ENCODE measurements at places on chromosomes 2 and 18.

- DNase-seq = no peak
Measured at GRCh38 chr2:27431395-27431794, 3.0 kb downstream of the NRBP1 start.

GRCh38 chr2:157469726-157470125, 25.8 kb upstream of the CYTIP start:
- no peak for DNase-seq

DNA sequence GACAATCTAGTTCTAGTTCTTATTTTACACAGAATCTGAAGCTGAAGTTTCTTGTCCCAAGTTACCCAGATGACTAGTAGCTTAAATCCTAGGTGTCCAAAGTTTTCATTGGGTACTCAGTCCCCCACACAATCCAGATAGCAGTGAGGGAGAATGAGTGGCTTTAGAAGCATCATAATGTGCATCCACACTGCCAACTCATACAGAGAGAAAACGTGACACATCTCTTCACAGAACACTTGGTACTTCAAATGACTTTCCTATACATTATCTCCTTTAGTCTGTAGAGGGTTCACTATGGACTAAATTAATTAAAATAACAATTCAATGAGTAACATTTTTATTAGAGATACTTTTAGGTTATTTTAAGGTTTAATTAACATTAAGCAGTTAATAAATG, 45.2 kb downstream of the STRADB start:
- DNase-seq = no peak

GRCh38 chr2:72361521-72361920, 213.9 kb upstream of the CYP26B1 start:
- DNase-seq = no peak

GRCh38 chr2:85078536-85078935, 54.7 kb upstream of the TCF7L1 start:
- DNase-seq = no peak

- no peak for DNase-seq
Measured at GRCh38 chr2:200159829-200160781, 146.4 kb upstream of the SPATS2L start.

- DNase-seq = no peak
Measured at GRCh38 chr18:25420077-25420825, 68.3 kb upstream of the ZNF521 start.

GRCh38 chr2:60710707-60711106, 45.4 kb upstream of the PAPOLG start:
- peak; percentile 51 for DNase-seq

- no peak for DNase-seq
Measured at GRCh38 chr2:85073033-85073432, 60.2 kb upstream of the TCF7L1 start.

DNA sequence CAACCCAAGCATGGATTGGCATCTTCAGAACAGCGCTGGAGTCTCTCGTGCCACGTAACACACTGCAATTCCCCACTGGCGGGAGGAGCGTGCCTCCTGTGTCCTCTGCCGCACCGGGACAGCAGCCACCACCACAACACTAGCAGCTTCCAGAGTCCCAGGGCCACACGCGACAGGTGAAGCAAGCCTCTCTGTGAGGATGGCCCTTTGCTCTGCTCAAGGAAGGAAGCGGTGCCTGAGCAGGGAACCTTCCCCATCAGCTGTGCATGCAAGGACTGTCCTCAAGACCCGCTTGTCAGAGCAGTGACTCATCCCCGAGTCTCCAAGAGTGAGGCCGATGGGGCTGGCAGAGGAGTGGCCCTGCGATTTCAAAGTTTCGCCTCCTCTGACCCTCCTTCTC, 44.0 kb downstream of the TTC32 start:
- DNase-seq = no peak

- no peak for DNase-seq
Measured at GRCh38 chr18:62460851-62461300, 61.9 kb upstream of the ZCCHC2 start.

GRCh38 chr2:233387225-233387624, 32.9 kb downstream of the DGKD start:
- DNase-seq = no peak

DNA sequence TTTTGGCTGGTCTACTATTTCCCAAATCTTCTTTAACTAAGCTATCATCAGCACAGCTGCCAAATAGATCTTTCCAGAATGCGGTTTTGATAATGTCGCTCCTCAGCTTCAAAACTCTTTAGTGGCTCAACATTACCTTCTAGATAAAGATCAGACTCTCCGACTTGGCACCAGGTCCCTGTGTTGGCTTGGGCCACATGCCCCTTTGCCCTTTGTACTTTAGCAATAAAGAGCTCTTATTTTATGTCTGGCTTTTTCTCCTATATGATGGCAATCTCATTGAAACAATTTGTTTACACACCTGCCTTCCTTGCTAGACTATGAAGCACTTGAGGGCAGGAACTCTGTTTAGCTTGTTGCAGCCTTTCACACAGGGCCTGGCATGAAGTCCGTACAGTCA, 128.9 kb upstream of the GATA6 start:
- no peak for DNase-seq

GRCh38 chr2:85750587-85751575, 2.9 kb upstream of the ATOH8 start:
- peak; percentile 95 for DNase-seq

DNA sequence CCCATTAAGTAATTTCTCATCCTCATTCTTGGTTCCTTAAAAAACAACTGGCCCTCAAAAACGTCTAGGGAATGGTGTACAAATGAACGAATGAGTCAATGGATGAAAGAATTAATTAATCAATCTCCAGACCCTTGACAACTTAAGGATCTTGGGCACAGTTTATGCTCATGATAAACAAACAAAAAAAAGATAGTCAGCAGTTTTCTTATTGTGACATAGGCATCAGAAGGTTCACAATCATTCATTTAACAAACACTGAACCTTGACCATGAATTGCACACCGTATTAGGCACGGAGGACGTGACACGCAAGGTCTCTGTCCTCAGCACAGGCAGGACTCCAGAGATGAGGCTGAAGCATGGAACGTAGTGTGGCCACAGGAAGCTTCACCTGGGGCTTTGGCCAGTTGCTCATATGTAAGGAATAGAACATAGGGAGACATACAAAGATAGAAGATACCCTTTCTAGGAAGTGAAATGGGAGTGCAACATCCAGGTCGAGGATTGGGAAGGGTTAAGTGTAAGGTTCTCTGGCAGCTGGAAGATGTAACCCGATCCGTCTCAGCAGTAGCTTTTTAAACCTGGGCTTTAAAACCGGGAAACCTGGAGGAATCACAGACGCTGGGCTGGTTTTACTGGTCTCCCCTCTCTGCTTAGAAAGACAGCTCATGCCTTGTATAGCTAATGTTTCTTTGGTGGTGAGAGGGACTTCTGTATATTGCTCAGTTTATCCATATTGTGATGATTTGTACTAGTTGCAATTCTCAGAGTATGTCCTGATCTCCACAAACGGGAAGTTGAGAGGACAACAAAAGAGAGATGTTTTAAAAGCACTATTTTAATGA, 8.9 kb upstream of the LTBP1 start:
- no peak for DNase-seq

- no peak for DNase-seq
Measured at GRCh38 chr18:10400534-10401307, 53.7 kb upstream of the APCDD1 start.

DNA sequence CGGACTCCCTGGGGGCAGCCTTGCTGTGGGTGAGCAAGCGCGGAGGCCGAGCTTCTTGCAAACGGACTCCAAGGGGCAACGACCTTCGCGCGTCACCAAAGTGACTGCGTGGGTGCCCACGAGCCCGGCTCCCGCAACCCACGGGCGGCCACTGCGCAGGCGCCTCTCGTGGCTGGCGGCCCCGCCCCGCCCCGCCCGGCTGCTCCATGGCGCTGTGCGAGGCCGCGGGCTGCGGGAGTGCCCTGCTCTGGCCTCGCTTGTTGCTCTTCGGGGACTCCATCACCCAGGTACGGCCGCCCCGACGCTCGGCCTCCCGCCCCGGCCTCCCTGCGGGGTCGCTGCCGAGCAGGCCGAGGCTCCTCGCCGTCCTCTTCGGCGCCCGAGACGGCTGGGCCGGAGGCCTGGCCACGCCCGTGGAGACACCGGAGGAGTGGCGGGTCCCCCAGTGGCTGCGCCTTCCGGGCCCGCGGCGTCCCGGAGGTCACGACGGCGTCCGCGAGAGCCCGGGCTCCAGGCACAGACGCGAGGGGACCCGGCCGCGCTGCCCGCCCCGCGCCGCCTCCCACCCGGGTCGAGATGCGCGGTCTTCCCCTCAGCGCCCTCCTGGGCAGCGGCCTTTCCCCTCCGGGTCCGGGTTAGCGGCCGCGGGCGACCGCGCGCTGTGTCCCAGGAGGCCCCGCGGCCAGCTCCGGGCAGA, at the start of gene IAH1:
Gene IAH1, plus strand, starts transcription at position 191 of the 697 bp plus-strand sequence. Its CDS starts 16 bp downstream, at position 207.
- DNase-seq = no peak

DNA sequence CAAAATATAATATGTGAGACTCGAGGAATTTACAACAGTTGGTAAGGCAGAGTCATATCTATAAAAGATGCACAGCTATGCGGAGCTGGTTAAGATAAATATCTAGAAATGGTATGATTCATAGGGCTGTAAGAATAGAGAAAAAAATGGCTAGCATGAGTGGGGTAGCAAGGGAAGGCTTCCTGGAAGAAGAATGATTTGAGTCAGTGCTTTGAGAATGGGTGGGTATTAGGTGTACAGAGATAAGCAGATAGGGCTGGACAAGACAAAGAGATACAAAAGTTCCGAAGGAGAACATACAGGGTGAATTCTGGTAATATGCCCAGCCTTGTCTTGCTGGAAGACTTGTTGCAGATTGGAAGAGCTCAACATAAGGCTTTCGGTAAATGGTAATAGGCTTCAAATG, 291.5 kb upstream of the CCDC68 start:
- DNase-seq = no peak

- DNase-seq = no peak
Measured at GRCh38 chr18:25229081-25229480, 122.9 kb downstream of the ZNF521 start.

GRCh38 chr2:144411473-144411872, 108.4 kb downstream of the ZEB2 start:
- DNase-seq = no peak

- no peak for DNase-seq
Measured at GRCh38 chr2:23494286-23494685, 109.3 kb downstream of the KLHL29 start.

Data from lower leg skin (tissue), 4 donors.